ENCODE measurements at places on chromosomes 3 and 15.

GRCh38 chr3:157487339-157487738, 15.9 kb downstream of the VEPH1 start:
- no peak for DNase-seq

- peak; percentile 45 for DNase-seq
Observed at GRCh38 chr15:57114070-57114469, 195.6 kb downstream of the TCF12 start.

GRCh38 chr3:11631820-11632219, 11.9 kb downstream of the VGLL4 start:
- peak; percentile 46 for DNase-seq

DNA sequence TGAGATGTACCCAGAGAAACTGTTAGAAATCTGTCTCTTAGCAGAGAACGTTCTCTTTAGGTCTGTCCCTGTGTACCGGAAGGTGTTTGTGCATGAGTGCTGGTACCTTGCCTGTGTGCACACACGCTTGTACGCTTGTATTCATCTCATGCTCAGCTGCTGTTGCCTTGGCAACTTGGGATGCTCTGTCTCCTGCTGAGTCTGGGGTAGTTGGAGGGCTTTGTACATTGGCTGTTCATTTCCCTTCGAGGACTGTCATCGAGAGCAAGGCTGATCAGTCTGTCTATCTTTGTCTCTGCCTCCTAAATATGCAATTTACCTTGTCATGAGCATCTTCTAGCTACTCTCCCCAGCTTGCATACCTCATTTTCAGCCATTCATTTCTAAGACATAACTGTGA, 147.2 kb downstream of the SLCO3A1 start:
- DNase-seq = no peak

DNA sequence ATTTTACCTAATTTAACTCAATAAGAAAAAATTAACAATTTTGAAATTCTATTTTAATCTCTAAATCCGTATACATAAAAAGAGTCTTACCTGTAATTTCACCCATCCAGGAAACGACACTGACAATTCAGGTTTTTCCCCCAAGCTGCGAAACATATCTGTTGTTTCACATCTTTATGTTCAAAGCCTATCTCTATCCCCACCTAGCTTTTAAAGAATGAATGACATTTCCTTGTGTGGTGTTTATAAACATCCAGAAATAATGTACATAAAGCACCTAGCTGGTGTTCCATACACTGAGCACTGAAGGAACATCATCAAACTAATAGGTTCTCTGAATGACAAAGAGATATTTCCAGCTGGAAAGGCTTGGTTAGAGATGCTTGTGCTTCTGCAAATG, 867.8 kb downstream of the SQOR start:
- DNase-seq = no peak

GRCh38 chr15:74608786-74609185, 6.8 kb upstream of the CLK3 start:
- DNase-seq = no peak

GRCh38 chr3:126907557-126907956, 75.4 kb upstream of the PLXNA1 start:
- DNase-seq = no peak

DNA sequence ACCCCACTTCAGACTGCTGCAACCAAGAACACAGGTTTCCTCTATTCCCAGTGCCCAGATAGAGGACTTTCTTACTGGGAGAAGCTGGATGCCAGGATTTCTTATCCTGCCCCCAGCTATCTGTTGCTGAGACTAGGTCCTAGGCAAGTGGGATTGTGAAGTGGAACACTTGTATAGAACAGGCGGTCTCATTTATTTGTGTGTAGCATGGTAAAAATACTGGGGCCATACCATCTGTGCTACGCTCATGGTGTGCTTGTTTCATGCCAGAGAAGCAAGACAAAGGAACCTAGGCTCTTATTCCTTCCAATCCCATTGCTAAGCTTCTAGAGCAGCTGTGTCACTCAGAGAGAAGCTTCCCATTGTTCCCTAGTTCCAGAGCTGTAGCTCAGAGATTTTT, 191.5 kb upstream of the EPHA6 start:
- DNase-seq = no peak

DNA sequence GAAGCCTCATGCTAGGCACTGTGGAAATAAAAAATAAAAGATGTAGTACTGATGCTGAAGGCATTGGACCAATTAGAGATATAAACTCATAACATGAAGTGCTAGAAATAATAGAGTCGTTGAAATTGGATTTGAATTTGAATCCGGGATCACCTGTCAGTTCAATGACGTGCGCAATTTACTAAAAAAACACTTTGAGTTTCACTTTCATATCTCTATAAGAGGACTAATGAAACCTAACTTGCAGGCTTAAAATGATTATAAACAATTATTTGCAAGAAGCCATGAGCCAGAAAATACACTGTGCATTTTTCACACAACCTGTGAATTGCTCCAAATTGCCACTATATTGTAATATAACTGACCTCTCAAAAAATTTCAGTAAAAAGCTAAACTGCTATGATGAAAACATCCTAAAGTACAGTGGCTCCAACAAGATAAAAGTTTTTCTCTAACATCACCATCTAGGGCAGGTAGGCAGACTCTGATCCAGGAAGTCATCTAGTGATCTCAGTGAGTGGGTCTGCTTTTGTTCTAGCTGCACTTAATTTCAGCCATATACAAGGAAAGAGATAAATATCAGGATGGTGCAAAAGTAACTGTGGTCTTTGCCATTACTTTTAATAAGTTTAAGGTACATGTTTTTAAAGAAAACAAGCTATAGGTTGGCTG, 440.2 kb downstream of the CNTN6 start:
- no peak for DNase-seq

- no peak for DNase-seq
Observed at GRCh38 chr3:31748281-31748932, 215.7 kb downstream of the STT3B start.

- DNase-seq = peak; percentile 37
Observed at GRCh38 chr15:58438956-58439355, 7.2 kb downstream of the LIPC start.

DNA sequence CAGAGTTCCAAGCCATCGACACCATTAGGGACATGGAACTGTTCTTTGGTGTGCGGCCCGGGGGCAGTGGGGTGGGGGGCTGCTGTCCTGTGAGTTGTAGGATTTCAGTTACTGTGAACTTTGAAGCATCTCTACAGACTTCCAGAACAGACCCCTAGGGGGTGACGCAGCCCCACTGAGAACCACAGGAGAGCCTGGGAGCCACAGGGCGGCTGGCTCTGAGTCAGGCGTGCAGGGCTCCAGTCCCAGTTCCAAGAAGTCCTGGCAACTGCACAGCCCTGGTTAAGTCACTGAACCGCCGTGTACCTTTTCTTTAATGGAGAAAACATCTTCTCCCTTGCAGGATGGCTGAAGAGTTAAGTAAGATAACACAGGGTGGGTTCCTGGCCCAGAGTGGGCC, 23.5 kb upstream of the LRTM1 start:
- peak; percentile 88 for DNase-seq

- no peak for DNase-seq
Observed at GRCh38 chr15:39597336-39597735, 16.5 kb downstream of the THBS1 start.

GRCh38 chr3:185693985-185694653, 108.0 kb downstream of the SENP2 start:
- peak; percentile 40 for DNase-seq

DNA sequence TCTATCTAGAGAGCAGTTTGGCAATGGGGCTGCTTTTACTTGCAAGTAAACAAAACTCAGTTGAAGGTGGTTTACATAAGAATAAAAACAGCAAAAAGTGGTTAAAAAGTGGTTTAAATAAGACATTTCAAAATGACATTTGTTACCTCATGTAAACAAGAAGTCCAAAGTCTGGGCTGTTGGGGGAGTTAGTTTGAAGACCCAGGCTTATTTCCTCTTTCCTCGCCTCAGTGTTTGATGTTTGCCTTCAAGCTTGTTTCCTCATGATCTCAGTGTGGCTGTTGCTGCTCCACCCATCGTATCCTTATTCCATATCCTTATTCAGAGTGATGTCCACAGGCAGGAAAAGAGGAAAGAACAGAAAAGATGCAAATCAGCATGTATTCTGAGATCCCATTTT, 15.2 kb downstream of the CGNL1 start:
- no peak for DNase-seq

DNA sequence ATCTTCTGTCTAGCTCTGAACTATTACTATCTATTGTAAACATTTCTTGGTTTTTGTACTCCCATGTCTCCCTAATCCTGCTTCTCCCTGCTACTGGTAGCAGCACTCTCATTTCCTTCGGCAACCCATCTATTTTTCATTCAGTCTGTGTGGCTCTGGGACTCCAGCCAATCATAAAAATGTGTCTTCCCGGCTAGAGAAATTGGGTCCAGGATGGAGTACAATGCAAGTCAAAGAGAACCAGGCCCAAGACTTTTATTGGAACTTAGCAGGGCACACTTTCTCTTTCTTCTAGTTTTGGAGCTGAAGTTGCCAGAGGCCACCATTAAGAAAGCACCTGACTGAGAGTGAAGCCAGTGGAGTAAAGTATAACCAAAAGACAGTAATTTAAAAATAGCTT, 22.8 kb upstream of the ARHGEF26 start:
- DNase-seq = no peak

GRCh38 chr3:179141890-179142289, 6.3 kb upstream of the PIK3CA start:
- no peak for DNase-seq
